Spleen (tissue), 13 donors: ENCODE measurements at places on chromosomes 7 and 10. TPM values are rescaled to one million over a fixed set of nuclear protein-coding genes. Genes with fewer than 3 reads are reported as not detected.

The PDE1C gene
- 2.1 TPM for total RNA-seq

DNA sequence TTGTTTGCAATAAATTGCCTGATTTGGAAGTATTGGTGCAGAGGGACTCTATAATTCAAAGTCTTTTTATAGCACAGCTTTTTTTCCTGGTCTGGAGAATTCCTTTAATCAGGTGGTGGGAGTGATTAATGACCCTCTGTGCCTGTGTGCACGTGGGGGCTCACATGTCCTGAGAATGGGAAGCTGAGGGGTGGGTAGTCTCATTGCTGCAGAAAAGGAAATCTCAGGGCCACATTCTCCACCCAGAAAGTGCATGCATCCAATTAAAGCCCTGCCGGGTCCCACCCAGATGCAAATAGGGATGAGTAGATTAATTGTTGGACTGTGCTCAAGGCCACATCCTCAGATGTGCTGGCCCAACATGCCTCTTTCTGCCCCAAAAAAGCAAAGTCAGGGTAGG, 324.7 kb downstream of the CXCL12 start:
- DNase-seq = no peak

DNA sequence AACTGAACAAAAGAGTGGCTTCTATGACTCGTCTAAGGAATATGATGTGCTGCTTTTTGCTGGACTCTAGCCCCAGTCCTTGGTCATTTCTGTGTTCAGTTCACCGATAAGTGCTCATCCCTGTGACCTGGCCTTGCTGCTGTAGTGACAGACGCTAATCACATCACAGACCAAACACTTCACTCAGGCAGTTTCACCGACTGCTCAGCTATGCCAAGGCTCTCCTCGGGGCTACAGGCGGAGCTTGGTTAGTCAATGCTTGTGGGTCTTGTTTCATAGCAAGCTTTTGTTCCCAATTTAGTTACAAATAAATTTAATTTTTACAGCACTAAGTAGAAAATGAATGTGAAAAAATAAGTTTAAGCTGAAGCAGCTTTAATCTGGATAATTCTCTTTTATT, 190.8 kb upstream of the PRKCQ start:
- no peak for DNase-seq

The CALCR gene
- not detected for total RNA-seq

The PODXL gene
- 13.5 TPM for total RNA-seq

The NOLC1 gene
- 60.0 TPM for total RNA-seq

The NKX1-2 gene
- not detected for total RNA-seq

- DNase-seq = no peak
Observed at GRCh38 chr10:125559210-125559609, 123.8 kb downstream of the TEX36 start.

GRCh38 chr7:106573125-106573663, 87.8 kb downstream of the CCDC71L start:
- no peak for DNase-seq

- DNase-seq = no peak
Observed at GRCh38 chr7:77321300-77321699, 94.8 kb downstream of the GSAP start.

The C7orf57 gene
- not detected for total RNA-seq

The RSPH10B2 gene
- total RNA-seq = 2.0 TPM

DNA sequence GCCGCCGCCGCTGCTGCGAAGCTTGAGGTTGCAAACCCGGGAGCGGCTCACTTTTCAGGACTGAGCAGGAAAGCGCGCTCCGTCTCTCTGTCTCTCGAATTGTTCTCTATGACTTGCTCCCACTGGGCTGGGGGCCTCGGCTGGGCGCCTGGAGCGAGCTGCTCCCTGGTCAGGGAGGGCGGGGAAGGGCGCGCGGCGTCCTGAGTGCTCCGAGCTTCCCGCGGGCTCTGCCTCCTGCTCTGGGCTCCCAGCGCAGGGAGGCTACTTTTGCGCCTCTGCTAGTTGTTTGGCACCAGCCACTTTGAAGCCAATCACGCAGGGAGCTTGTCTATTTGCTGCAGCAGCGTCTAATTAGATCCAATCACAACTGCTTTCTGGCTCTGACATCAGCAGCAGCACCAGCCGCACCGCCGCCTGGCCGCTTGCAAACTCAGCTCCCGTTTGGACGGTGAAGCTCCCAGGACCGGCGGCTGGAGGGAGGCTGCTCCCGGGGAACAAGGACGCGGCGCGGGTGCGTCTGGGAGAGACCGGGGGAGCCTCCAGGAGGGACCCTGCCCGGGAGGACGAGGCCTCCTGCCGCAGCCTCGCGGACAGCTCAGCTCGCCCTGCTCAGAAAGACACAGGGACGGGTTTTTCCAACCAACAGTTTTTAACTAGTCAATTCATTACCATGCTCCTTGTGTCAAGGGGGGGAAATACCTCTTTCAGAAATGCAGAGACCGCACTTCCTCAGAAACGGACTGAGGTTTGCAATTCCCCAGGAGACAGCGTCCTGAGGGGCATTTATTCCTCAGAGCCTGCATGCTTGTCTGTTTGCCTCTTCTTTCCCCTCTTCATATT, at the start of gene ADARB2:
TSS of gene ADARB2 (minus strand) at position 304 of the 840 bp plus-strand sequence.
- no peak for DNase-seq

DNA sequence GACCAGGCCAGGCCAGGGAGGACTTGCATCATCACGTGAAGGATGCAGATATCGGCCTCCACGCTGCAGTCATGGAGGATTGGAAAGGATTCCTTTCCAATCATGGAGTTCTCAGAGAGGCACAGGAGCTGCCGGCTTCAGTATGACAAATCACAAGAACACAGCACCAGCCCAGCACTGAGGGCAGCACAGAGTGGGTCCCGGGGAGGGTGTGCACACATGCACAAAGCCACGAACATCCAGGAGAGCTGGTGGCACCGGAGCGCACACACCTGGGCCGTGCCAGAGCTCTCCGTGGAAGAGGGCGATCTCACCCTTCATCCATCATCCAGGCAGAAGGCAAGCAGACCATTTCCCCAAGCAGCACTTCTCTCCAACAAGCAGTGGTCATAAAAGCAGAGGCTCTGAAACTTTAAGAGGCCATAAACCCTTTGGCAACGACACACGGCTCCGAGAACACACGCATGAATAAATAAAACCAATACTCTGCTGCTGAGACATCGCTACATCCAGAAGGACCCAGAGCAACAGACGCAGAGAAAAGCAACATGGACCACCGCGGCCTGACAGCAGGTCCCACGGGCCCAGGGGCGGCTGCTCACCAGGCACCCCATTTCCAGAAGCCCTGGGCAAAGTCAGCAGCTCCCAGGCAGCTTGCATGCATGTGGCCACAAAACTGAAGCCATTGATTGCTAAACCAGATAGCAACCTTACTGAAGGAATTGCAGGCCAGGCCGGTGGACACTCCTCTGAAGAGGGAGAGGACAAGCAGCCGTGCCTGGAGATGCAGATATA, 180.8 kb downstream of the USP6NL start:
- no peak for DNase-seq

- DNase-seq = no peak
Observed at GRCh38 chr7:20395104-20395503, 64.4 kb downstream of the ITGB8 start.

The SHH gene
- not detected for total RNA-seq

GRCh38 chr10:102393411-102394078, 2.0 kb upstream of the NFKB2 start:
- peak; percentile 82 for DNase-seq

The PTF1A gene
- total RNA-seq = not detected

GRCh38 chr10:110547139-110547761, 20.2 kb upstream of the SMC3 start:
- no peak for DNase-seq

The TCAF2 gene
- total RNA-seq = 7.1 TPM

- DNase-seq = no peak
Observed at GRCh38 chr7:69847921-69848612, 249.8 kb downstream of the AUTS2 start.

- DNase-seq = no peak
Observed at GRCh38 chr10:107480781-107481180, 316.3 kb upstream of the SORCS1 start.

- no peak for DNase-seq
Observed at GRCh38 chr10:4867520-4868356, 41.7 kb downstream of the AKR1E2 start.

The GDF10 gene
- total RNA-seq = 0.22 TPM

DNA sequence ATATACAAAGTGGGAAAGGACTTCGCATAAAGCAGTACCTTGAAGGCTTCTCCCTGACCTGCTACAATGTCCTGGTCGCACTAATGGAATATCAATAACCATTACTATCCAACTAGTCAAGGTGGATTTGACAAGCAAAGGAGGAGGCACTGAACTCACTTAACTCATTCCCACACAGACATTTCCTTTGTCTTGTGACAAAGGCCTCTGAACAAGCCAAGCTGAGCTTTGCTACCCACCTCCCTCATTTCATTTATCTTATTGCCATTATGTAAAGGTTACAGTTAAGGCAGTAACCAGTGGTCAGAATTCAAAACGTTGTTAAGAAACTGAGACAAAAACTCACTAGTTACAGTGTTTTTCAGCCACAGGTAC, 7.3 kb downstream of the ELMO1 start:
- DNase-seq = no peak

GRCh38 chr10:12980102-12980661, 21.3 kb downstream of the CCDC3 start:
- DNase-seq = no peak

The KCNIP2 gene
- 8.6 TPM for total RNA-seq

GRCh38 chr10:124053971-124054370, 39.4 kb downstream of the CHST15 start:
- DNase-seq = no peak

- no peak for DNase-seq
Observed at GRCh38 chr7:87837597-87837996, 38.6 kb downstream of the SLC25A40 start.

The PDZD7 gene
- total RNA-seq = 0.42 TPM

GRCh38 chr10:70832852-70833528, 17.2 kb downstream of the SGPL1 start:
- no peak for DNase-seq

GRCh38 chr7:80773787-80774508, 135.5 kb downstream of the CD36 start:
- DNase-seq = no peak

The NME8 gene
- total RNA-seq = 4.6 TPM

- DNase-seq = no peak
Observed at GRCh38 chr10:44013981-44014380, 365.3 kb upstream of the ZNF32 start.

- no peak for DNase-seq
Observed at GRCh38 chr7:11327633-11328032, 354.0 kb downstream of the PHF14 start.

The SLC26A5 gene
- total RNA-seq = 0.10 TPM

The TMEM225B gene
- total RNA-seq = 0.57 TPM

DNA sequence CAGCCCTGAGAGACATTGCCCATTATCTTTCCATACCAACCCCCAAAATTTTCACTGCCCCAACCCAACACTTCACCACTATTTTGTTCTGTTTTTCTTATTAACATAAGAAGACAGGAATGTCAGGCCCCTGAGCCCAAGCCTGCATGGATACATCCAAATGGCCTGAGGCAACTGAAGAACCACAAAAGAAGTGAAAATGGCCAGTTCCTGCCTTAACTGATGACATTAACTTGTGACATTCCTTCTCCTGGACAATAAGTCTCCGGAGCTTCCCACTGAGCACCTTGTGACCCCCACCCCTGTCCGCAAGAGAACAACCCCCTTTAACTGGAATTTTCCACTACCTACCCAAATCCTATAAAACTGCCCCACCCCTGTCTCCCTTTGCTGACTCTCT, 1076.4 kb upstream of the GHITM start:
- DNase-seq = no peak

DNA sequence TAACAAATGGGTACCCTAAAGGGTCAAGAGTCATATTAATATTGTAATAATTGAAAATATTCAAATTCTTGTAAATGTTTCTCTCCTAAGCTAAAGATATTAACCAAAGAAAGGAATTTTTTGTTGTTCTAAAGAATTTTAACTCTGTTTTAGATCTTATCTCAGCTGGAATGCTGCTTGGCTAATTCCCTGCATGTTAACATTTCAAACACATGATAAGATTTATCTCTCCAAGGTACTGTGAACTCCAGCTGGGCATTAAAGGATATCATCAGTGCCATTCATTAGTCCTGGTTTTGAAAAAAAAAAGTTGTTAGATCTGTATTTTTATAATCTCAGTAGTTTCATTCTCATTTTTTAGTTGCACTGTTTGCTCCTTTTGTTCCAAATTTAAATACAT, 76.9 kb downstream of the MAPK8 start:
- DNase-seq = no peak

- DNase-seq = peak; percentile 74
Observed at GRCh38 chr10:784403-785088, 95.1 kb upstream of the DIP2C start.

The SPDYE6 gene
- total RNA-seq = not detected

The RBP4 gene
- not detected for total RNA-seq

DNA sequence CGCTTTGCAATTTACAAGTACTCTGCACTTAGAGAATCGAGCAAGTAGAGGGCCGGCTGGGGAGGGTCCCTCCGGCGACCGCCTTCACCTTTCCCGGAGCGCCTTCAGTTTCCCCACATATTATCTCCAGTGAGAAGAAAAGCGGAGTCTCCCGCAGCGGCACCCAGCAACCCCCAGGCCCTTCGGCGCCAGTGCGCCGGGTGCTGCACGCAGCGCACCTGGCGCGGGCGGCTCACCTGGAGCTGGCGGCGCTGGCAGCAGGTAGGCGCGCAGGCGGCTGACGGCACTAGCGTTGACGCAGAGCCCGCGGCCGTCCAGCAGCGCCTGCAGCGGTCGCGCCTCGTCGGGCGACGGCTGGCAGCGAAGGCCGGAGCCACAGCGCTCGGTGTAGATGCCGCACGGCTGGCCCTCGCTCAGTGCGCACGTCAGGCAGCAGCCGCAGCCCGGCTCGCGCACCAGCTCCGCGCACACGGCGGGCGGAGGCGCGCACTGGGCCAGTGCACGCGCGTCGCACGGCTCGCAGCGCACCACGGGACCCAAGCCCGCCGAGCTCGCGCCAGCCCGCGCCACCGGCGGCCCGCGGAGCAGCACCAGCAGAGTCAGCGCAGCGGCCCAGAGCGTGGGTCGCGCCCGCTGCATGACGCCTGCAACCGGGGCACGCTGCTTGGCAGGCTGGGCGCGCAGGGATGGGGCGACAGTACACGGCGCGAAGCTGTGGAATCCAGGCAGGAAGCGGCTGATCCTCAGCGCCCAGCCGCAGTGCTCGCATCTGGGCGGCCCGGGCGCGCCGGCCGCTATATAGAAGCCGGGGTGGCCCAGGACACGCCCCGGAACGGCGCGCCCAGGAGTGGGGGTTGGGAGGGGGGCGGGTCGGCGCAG, at the start of gene IGFBP3:
TSS of gene IGFBP3 (minus strand) at position 771 of the 879 bp plus-strand sequence. CDS start at position 639, 132 bp downstream.
- no peak for DNase-seq

The BAMBI gene
- total RNA-seq = 26.6 TPM

GRCh38 chr7:37491919-37492694, 43.4 kb upstream of the ELMO1 start:
- DNase-seq = no peak

The AGFG2 gene
- total RNA-seq = 52.3 TPM

The SFR1 gene
- 13.2 TPM for total RNA-seq

- no peak for DNase-seq
Observed at GRCh38 chr10:122864901-122865300, 14.5 kb downstream of the FAM24B start.

The TMEM176B gene
- 56.1 TPM for total RNA-seq

- no peak for DNase-seq
Observed at GRCh38 chr7:36969376-36969775, 245.1 kb upstream of the AOAH start.
